ENCODE measurements at places on chromosomes 5 and 9. TPM values are rescaled to one million over a fixed set of nuclear protein-coding genes. Genes with fewer than 3 reads are reported as not detected.
A peak's percentile ranks its signal among the peaks of the same experiment; 100 is the strongest.

DNA sequence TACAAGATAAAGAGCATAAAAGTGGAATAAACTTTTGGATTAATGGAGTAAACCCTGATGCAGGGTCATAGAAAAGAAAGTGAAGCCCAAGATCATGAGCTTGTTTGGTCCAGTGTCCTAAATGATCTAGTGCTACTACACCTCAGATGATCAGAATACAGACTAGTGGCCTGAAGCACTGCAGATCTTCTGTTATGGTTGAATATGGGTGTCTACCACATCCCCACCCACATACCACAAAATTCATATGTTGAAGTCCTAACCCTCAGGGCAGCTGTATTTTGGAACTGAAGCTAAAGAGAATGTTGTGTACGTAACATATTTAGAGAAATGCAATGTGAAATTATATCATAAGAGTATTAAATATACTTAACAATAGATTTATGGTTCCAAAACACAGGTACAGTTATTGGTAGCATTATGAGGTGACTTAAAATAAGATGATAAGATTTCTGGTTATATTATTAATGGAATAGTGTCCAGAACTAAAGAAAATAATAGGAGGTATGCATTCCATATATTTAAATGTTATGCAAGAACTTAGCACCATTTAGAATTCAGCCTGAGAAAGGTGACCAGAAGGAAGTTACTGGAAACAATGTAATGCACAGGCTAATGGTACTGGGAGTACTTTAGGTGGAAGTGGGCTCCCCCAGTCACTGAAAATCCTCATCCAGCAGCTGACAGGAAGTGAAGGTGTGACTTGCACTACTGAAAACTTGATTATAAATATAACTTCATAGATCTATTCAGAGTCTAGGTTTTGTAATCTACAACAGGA is 1155.1 kb downstream of the TAF11L14 start:
- DNase-seq: no peak

MYOZ3 gene
- total RNA-seq: not detected

PTGS1 gene
- total RNA-seq: 0.96 TPM

DNA sequence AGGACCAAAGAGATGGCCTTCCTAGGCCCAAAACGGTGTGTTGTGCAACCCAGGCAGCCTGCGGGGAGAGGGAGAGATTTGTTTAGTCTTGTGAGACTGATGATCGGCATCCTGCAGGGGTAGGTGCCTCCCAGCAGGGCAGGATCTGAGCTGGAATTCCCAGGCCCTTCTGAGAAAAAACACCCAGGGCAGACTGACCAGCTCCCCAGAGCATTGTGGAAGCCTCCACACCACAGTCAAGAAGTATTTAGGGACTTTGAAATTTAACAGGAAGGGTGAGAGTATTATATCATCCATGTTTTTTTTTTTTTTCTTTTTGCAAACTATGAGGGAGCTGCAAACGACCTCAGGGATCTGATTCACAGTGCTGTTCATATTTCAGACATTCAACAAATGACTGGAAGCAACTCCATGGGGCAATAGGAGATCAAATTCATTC is 104.5 kb upstream of the LHFPL2 start:
- DNase-seq: no peak

DNA sequence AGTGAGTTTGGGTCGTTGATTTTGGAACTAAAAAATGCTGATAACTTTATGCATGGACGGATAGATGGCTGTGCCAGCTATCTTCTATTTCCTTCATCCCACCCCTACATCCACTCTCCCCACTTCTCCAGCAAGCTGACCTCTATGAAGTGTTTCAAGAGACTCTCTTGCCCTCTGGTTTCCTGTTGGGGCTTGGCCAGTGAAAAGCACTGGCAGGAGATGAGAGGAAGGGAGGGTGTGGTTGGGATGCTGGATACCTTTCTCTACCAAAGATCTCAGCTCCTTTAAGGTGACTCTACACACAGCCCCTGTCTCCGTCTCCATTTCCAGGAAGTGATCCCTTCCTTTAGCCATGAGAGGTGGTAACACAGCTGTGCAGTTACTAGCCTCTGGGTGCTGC is 30.0 kb upstream of the JMY start:
- no peak for DNase-seq

STC2 gene
- total RNA-seq: 10.9 TPM

DNA sequence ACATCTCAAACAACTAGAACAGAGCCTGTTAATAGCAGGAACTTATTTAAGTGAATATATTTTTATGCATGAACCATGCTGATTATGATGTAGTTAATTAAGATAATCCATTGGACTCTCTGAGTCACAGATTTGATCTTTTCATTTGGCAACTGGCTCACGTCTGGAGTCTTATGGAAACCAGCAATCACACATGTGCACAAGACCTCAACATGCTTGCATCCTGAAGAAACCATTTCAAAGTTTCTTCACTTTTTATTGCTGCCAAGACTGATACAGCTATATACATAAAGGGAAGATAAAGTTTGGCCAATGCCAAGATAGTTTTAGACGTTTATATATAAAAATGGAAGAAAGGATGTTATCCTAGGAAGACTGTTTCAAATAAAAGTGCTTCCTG is 13.3 kb upstream of the C9 start:
- no peak for DNase-seq

SVEP1 gene
- total RNA-seq: not detected

GRCh38 chr5:85533341-85534047 is 1084.2 kb upstream of the COX7C start:
- DNase-seq: no peak

- no peak for DNase-seq
These were observed 14.6 kb downstream of the SOHLH1 start for GRCh38 chr9:135684691-135685090.

DNA sequence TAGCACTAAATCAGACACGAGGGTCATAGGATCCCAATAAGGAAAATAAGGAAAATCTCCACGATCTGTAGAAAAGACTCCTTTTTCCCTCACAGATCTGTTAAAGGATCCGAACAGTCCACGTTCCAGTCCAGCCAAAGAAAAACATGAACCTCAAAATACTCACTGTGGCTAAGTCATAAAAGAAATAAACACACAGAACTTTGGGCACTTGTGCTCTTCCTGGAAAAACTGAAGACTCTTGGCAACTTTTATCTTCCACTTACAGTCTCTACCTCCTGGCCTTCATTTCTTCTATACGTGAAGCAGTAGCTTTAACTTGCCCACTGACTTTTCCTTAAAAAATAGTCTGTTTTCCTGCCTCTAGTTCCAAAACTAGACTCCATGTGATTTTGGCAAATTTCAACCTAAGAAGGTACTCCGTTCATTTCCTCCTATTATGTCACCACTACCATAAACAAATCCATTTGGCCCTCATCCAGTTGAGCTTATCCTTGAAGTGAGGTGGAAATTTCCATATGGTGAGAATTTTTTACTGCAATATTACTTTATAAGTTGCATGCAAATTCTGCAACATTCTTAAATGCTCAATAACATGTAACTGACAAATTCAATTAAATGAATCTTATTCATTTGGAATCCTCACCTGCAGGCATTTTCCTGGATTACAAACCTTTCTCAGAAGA is 5.3 kb upstream of the LHFPL2 start:
- no peak for DNase-seq

DNA sequence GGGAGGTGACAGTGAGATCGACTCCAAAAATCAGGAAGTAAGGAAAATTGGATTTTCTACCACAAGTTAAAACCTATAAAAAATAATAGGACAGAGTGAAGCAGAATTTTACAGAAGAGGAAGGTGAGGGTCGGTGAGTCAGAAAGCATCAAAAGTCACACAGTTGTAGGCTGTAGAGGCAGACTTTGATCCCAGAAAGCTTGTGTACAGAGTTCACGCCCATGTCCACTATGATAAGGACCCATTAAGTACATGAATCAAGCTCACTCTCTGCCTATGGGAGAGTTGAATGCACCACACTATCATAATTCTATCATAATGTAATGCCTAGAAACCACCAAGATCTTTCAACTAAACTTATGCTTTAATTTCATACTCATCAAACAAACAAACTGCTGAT is 291.2 kb downstream of the PRELID2 start:
- DNase-seq: no peak

TMC1 gene
- not detected for total RNA-seq

DNA sequence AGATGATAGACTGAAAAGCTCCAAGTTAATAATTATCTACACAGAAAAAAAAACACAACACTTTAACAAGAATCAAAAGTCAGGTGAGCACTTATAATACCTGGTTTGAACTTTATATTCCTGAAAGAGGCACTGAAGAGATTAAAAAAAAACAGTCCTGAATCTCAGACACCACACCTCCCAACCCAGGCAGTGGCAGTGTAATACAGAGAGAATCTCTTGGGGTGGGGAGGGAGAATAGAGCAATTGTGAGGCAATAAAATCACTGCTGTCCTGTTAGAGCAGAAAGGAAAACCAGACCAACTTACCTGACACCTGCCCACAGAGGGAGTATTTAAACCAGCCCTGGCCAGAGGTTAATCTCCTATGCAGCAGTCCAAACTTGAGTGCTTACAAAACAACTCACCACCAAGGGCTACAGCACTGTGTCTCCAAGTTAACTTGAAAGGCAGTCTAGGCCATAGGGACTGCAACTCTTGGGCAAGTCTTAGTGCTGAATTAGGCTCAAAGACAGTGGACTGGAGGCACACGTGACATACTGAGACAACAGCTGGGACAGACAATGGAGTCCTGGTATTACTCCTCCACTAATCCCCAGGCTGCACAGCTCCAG is 54.2 kb downstream of the SLCO4C1 start:
- DNase-seq: no peak

DNA sequence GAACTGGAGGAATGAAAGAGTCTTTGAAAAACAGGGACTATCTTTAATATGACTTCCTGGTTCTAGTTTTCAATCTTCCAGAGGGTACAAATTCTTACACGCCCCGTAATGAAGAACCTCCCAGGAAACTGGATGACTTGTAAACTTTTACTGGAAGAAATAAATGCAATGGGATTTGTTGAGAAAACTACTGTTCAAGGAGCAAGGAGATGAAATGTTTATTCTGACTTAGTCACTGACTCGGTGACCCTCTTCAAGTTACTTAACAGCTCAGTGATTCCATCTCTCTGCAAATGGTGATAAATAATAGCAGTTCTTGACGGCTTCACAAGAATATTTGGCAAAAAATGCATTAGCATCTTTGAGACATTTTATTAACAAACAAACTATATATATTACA is 858.6 kb downstream of the PTPRD start:
- DNase-seq: no peak

NPR3 gene
- not detected for total RNA-seq

SPAG8 gene
- 3.4 TPM for total RNA-seq

RANBP17 gene
- total RNA-seq: 0.53 TPM

CDH10 gene
- total RNA-seq: not detected

C9orf153 gene
- total RNA-seq: 0.34 TPM

ADAMTS13 gene
- total RNA-seq: 3.5 TPM

DNA sequence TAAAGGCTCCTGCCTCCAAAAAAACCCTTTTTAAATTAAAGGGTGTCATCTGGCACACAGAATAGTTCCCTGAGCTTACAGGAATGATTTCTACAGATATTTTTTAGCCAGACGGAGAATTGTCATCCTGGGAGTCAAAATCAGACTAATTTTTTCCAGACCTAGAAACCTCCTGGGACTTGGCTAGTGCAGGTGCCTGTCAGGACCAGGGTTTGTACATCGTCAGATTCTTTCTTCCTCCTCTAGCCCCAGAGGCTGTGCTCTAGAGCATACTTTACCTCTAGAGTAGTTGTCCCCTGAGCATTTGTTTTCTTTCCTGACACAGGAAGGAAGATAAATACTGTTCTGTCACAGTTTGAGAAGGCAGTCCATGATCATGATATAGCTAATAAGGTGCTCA is 52.5 kb downstream of the RAB3C start:
- no peak for DNase-seq

- DNase-seq: peak; percentile 76
These were observed 41.4 kb upstream of the CLPTM1L start for GRCh38 chr5:1386274-1386717.

GRCh38 chr9:135134268-135135022 is 47.0 kb downstream of the OLFM1 start:
- DNase-seq: no peak

IFNA2 gene
- not detected for total RNA-seq
